Fibroblast of pulmonary artery (primary cell): ENCODE measurements at places on chromosomes 13 and 19.

- no peak for DNase-seq
These were observed 498.1 kb downstream of the KLF5 start for GRCh38 chr13:73556902-73557301.

- DNase-seq = no peak
These were observed 4.7 kb upstream of the GPR183 start for GRCh38 chr13:99311748-99312492.

DNA sequence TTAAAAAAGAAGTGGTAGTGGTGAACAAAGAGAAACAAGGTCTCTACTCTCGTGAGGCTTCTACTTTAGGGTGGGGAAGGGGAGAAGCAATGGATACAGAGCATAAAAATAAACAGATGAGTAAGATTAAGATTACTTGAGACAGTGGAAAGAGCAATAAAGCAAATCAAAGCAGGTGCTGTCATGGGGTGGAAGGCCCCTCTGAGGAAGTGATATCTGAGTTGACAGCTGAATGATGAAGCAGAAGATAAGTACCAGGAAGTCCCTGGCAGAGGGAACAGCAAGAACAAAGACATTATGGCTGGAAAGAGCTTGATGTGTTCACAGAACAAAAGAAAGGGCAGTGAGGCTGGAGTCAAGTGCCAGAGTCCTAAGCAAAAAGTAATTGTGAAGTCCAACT lies 221.8 kb downstream of the ENOX1 start:
- DNase-seq = no peak

- DNase-seq = no peak
These were observed 44.8 kb downstream of the FLT1 start for GRCh38 chr13:28449826-28450773.

DNA sequence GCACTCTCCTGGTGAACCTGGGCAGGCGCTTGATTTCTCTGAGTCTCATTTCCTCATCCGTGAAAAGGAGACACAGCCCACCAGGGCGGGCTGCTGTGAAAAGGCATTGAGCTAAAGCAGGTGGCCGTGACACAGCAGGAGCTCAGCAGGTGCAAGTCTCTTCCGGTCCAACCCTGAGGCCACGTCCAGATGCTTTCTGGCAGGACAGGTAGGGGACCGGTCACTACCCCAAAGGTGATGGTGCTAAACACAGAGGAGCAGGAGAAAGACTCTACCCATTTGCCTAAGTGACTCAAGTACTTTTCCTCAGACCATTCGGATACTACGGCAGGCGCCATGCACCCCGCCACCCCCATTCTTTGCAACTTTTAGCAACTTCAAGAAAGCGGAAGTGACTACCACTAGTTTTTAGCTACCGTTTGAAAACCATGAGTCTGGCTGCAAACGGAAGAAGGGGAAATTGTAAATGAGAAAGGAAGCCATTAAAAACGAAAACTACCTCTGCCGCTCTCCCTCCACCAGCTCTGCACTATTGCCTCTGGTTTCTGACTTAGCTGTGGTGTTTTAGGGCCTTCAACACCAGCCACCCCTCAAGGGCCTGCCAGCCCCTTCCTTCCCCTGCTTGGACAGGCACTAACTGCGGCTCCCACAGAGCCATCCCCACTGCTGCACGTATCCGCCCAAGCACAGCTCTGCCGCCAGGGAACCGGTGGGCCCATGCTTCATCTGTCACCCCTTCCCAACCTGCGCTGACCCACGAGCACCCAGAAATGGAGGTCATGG lies 4.8 kb downstream of the PPP6R1 start:
- no peak for DNase-seq

- DNase-seq = no peak
These were observed 6.4 kb downstream of the ISYNA1 start for GRCh38 chr19:18431351-18432197.

DNA sequence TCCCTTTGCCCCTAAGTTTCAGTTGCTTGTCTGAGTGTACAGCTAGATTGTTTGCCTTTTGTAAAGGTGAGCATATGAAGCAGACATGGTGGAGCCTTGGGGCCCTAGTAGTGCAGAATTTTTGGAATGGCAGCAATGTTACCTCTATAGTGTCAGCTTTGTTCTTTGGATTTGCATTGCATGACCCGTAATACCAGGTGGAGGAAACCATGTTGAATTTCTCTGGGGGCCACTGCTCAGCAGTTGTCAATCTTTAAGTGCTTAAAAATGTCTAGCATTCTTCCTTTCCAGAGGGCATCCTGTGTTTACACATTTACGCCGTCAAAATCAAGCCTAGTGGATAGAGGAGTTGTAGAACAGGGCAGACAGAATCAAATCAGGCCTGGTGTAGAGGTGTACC lies 303.3 kb downstream of the ATP8A2 start:
- DNase-seq = no peak
